Retinal pigment epithelial cell (primary cell): ENCODE measurements at places on chromosomes 7 and 10.

DNA sequence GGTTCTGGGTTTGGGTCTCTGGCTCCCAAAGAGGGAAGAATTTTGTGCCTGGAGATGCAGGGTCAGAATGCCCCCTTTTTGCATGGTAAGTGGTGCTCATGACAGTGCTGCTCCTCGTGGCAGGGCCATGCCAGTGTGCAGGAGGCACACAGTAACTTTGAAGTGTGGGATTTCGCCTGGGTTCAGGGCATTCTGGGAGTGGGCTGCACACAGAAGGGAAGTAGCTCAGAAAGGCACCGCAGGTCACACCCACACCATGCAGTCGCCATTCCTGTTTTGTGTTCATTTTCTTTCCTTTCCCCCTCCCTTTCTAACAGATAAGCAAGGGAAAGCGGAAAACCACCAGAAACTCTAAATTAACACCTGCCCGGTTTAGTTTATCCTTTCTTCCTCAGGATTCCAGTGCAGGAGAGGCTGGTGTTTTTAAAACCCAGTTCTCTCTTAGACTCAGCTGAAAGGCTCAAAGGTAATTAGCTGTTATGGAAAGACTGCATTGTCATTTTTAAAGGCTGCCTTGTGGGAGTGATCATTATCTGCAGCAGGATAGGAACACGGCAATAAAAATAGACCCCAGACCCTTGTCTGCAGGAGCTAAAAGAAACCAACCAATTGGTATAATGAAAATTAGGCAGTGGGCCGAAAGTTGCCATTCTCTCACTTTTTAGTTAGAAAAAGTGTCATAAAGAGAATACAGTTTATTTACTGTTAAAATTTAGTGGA is 50.2 kb downstream of the EEPD1 start:
- DNase-seq: no peak

- peak; percentile 68 for DNase-seq
Observed at GRCh38 chr10:4138146-4138721, 353.2 kb upstream of the KLF6 start.

- no peak for DNase-seq
Observed at GRCh38 chr7:158487631-158488151, 99.9 kb downstream of the PTPRN2 start.

DNA sequence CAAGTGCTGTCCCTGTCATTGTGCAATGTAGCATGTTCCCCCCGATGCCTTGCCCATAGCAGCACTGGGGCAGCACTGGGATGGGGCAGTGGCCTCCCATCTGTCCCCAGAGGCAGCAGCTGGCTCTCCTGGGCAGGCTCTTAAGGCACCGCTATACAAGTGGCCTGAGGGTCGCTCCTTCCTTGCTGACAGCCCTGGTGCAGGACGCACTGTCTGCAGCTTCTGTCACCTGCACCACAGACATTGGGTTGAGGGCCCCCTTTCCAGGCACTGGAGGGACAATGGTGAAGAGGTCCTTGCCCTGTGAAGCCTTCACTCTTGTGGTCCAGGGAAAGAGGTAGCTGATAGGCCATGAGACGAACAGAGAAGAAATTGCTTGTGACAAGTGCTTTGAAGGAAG is 10.6 kb downstream of the CPSF4 start:
- DNase-seq: no peak

DNA sequence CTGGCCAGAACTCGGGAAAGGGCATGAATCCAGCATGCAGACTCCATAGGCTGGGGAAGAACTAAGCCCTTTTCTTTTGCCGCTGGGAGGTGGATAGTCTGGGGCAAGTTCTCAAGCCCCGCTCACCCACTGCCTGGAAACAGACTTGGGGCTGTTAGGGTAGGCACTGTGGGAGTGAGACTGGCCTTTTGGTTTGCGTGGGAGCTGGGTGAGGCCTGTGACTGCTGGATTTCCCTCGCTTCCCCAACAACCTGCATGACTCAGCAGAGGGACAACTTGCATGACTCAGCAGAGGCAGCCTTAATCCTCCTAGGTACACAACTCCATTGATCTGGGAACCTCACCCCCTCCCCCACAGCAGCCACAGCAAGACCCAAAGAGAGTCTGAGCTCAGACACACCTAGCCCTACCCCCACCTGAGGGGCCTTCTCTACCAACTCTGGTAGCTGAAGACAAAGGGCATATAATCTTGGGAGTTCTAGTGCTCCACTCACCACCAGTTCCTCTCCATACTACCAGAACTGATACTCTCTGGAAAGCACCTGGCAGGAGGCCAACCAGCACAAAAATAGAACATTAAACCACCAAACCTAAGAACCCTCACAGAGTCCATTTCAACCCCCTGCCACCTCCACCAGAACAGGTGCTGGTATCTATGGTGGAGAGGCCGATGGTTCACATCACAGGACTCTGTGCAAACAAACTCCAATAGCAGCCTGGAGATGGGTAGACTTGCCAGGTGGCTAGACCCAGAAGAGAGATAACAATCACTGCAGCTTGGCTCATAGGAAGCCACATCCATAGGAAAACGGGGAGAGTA is 81.4 kb upstream of the LAMB4 start:
- no peak for DNase-seq

- DNase-seq: no peak
Observed at GRCh38 chr7:131819891-131820290, 263.5 kb upstream of the PODXL start.

DNA sequence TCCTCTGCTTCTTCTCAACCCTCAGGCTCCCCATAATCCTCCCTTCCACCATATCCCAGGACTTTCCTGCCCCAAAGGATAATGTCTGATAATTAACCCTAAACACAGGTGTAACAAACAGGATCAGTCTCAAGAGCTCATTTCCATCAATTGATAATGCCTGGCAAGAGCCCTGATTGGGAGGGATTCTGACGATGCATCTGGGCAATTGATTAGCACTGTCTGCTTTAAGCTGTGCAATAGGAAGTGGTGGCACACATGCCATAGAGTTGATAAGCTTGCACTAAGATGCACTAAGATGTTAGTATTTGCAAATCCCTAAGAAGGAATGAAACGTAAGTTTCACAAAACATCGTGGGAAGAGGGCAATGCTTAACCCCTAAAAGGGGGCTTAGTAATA is 27.4 kb upstream of the EGR2 start:
- DNase-seq: no peak

DNA sequence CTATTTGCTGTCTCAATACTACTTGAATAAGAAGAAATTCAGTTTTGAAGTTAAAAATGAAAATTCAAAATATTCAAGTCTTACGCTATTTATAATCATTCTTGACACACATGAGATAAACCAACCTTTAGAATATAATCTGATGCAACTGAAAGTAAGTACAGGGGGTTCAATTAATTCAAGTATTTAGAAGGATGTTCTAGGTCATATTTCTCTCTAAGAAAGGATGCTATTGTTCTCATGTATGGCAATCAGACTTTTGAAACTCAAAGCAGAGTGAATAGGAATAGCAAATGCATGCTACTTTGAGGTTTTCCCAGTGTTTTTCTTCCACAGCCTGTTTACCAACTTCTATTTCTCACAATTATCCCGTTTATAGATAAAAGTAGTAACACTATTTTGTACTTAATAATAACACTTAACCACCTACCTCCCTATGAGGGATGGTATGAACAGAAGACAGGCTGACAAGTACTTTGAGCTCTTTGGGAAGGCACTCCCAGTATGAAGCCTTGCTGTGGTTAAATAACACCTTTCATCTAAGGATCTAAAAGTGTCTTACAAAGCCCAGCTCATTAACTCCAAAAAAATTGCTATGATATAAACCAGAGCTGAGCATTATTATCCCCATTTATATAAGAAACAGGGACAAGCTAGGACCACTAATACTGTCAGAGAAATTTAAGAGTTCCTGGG is 18.0 kb upstream of the SPOCK2 start:
- DNase-seq: no peak

DNA sequence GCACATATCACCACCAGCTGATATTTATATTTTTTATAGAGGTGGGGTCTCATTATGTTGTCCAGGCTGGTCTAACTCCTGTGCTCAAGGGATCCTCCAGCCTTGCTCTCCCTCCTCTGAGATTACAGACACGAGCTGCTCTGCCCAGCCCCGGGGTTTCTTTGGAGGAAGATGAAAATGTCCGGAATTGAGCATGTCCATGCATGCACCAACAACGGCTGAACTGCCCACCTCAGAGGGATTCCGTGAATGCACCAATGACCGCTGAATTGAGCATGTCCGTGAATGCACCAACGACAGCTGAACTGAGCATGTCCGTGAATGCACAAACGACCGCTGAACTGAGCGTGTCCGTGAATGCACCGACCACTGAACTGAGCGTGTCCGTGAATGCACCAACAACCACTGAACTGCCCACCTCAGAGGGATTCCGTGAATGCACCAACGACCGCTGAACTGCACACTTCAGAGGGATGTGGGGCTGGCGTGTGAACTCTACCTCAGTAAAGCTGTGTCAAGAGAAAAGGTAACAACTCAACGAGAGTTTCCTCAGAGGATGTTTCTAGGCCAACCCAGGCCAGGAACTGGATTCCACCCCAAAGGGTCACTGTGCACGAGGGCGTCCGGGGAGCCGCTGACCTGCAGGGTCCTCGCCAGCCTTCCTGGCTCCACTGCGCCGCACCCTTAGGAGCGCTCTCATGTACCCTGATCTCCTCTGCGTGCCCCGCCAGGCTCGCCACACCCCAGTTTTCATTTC is 34.9 kb upstream of the INPP5A start:
- no peak for DNase-seq

GRCh38 chr10:92268748-92269147 is 22.1 kb downstream of the CPEB3 start:
- DNase-seq: no peak

GRCh38 chr7:159014297-159015062 is 130.2 kb downstream of the VIPR2 start:
- no peak for DNase-seq

GRCh38 chr7:124785994-124786393 is 20.4 kb upstream of the GPR37 start:
- DNase-seq: no peak

- no peak for DNase-seq
Observed at GRCh38 chr7:25596443-25596842, 368.2 kb upstream of the NPVF start.

GRCh38 chr7:7977774-7978173 is 9.2 kb downstream of the GLCCI1 start:
- DNase-seq: no peak

GRCh38 chr10:12606461-12606860 is 257.1 kb downstream of the CAMK1D start:
- no peak for DNase-seq

DNA sequence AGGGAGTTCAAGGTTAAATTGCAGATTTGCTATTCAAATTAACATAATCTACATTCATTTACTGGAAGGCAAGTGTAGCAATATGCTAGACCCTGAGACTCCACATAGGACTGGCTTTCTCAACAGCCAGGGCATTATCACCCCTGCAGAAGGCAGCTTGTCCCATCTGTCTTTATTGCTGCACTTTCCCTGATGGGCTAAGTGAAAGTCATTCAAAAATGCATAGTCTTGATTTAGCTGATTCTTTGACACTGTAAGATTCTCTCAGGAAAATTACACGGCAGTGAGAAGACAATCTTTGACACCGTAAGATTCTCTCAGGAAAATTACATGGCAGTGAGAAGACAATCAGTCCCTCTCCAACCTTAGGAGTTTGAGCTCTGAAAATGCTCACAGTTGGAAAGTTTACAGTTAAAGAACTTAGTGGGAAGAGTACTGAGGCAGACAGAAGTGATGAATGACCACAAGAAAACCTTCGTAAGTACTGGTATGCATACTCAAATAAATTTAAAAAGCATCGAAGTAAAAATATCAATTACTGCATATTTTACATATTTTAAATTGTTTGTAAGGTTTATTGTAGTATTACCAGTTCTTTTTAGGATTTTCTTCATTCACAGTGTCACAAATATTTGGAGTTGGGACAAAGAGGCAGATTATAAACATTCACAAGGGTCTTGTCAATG is 88.9 kb downstream of the RAPGEF5 start:
- DNase-seq: no peak

DNA sequence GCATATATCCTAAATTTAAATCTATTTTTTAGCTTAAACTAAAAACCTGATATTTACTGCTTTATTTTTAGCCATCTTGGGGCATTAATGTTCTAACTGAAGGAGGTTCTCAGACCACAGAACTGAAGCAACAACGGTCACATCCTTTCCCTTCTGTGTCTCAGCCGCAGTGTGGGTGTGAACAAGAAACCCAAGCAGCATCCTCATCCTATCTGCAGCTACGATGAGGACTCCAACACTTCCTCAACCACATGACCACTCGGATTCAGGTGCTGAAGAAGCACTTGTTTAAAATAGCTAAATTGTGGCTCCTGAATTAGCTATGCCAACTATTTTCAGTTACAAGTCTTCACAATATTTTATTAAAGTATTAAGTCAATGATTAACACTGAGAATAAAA is 5.3 kb downstream of the ESYT2 start:
- DNase-seq: no peak

DNA sequence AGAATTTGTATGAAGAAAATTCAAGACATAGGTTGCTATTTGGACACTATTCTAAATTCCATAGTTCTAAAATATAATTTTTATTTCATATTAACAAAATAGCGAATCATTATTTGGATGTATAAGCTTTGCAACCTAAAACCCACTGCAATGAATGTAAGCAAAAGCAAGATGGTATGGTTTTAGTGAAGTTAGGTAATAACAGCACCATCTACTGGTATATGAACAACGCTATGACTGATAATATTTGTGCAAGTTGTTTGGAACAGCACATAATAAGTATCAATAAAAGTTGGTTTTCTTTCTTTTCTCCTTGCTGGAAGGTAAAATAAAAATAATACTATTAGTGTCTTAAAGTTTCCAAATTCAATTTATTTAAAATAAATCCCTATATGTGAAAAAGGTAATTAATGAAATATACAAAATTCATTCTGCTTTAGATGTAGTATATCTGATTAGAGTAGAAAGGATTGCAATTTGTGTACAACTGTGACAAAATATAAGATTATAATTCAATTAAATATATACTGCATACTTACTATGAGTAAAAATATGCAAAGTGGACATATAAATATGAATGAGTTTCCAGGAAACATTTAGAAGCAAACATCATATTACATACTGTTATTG is 79.0 kb upstream of the LSM8 start:
- peak; percentile 5 for DNase-seq

DNA sequence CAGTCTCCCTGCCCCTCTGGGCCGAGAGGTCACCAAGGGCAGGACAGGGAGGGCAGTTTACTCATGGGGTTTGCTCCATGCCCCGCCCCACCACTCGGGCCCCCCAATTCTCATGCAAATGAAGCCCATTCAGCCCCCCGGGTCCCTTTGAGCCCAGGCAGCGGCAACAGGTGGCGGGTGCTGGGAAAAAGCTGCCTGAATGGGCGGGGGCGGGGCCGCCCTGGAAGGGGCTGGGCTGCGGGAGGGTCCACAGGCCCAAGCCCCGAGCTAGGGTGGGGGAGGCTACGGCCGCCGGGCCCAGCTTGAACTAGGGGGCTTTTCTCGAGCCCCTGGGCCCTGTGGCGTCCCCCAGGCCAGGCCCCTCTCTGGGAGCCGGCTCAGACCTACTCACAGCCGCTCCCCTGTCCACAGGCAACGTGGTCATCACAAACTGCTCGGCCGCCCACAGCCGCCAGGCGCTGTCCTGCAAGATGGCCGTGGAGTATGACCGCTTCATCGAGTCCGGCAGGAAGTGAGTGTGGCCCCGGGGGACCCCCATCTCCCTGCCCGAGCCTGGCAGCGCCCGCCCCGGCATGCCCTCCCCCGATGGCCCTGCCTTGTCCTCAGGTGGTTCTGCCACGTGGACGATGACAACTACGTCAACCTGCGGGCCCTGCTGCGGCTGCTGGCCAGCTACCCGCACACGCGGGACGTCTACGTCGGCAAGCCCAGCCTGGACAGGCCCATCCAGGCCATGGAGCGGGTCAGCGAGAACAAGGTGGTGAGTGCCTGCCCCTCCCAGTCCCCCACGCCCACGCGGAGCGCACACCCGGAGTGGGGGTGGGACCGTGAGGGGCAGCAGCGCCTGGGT is 5.5 kb downstream of the LFNG start:
- DNase-seq: no peak

- no peak for DNase-seq
Observed at GRCh38 chr10:100008708-100009282, 952 bp downstream of the DNMBP start.
